H54 (cell line): ENCODE measurements at places on chromosomes 2 and 18.

DNA sequence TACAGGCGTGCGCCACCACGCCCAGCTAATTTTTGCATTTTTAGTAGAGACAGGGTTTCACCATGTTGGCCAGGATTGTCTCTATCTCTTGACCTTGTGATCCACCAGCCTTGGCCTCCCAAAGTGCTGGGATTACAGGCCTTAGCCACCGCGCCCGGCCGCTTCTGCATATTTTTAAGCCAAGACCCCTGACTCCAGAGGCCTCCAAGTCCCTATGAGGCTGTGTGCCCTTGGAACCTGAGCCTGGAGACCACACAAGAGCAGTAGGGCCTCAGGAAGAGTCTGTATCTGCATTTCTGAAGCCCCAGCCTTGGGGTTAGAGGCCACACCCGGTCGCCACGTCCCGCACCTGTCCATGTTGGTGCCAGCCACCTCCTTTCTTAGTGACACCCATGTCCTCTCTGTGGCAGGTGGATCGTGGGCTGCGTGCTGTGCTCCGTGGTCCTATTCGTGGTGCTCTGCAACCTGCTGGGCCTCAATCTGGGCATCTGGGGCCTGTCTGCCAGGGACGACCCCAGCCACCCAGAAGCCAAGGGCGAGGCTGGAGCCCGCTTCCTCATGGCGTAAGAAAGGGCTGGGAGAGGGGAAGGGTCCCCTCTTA lies 5.3 kb downstream of the PROM2 start:
- no peak for DNase-seq

GRCh38 chr2:213002383-213002782 lies 149.0 kb downstream of the IKZF2 start:
- DNase-seq = no peak

GRCh38 chr18:74897971-74898657 lies 300.4 kb downstream of the ZNF407 start:
- DNase-seq = no peak

GRCh38 chr2:228669690-228670089 lies 488.2 kb upstream of the SPHKAP start:
- no peak for DNase-seq

DNA sequence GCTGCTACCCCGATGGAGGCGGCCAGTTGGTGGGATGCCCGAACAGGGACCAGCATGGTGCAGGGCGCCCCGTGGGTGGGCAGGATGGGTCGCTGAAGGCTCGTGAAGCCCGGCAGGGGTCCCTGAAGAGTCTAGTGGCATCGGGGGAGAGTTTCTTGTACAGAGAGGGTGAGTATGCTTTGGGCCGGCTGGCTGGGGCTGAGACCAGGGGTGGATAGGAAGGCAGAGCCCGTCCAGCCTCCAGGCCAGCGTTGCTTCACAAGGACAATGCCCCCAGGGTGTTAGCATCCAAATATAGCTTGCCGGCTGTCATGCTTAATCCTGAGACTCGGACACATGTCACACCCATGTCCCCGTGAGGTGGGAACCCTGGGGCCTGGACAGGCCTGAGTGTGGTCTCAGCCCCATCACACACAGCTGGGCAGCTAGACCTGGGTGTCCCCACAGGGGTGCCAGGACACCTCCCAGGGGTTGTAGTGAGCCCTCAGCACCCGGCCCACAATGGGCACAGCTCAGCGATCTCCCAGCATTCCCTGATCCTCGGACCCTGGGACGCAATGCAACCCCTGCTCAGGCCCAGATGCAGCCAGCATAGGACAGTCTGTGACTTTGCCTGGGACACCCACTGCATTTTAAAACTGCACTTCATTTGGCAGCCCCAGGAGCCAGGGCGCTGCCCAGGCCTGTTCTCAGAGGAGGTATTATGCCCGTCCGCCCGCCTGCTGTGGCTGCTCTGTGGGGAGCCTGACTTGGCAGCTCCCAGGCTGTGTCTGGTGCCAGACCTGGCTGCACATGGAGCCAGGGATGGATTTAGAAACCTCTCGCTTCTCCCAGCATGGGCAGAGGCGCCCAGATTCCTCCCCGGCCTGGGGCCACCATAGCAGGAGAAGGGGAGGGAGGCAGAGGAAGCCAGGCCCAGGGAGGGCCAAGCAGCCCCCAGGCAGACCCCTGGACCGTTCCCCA lies 36.4 kb downstream of the RAMP1 start:
- peak; percentile 84 for DNase-seq

GRCh38 chr2:191255271-191255670 lies 10.1 kb downstream of the MYO1B start:
- no peak for DNase-seq
